ENCODE measurements at places on chromosomes 1 and 21.

DNA sequence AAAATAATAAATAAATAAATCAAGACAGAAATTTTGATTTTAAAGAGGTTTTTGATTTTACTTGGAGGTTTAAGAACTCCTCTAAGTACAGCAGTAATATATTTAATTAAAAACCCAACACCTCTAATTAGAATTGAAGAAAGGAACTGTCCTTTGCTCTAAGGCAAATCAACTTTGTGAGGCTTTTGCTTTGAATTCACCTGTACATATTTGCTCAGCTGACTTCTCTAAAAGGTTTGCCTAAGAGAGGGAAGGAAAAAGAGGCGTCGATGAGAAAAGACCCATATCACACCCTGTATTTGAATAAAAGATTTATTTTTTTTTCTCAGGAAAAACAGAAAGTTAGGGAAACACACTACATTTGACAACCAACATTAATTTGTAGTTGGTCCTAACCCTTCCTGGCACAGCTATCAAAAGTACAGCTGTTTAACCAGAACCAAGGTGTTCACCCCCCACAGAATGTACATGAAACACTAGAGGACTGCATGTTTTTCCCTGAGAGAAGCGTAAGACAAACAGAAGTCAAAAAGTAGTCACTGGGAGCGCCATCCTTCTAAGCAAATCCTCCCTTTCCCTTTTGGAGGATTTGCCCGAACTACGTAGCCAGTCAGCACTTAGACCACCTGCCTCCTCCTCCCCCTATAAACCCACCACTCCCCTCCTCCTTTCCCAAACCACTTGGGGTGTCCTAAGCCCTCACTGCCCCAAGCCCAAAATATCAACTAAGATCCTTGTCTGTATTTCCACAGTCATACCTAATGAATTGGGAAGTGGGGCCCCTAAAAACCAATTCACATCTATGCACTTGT lies 4.9 kb downstream of the MCL1 start:
- DNase-seq: no peak

DNA sequence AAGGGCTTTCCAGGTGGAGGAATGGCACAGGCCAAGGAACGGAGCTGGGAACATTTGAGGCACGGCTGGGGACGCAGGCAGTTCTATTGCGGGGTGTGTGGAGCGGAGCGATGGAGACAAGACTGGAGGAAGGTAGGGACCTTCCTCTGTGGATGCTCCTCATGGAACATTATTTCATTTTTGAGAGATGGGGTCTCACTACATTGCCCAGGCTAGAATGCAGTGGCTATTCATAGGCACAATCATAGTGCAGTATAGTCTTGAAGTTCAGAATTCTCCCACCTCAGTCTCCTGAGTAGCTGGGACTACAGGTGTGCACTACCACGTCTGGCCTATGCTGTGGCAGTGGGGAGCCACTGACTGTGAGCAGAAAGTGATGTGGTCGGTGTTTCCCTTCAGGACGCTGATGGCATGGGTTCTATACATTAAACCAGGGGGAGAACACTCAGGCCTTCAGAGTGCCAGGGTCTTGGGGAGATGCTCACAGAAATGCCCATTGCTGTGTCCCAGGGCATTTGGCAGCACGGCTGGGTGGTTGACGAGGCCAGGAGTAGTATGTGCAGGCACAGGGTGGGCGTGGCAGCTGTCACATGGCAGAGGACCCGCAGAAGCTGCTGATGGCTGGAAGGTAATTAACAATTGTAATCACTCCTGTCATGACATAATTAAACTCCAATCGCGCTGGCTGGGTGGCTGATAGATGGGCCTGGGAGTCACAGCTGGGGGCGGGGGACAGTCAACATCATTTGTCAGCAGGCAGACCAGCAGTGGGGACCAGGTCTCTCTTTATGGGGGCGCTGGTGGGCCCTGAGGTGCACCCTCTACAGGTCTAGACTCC lies 40.8 kb upstream of the ACOT11 start:
- DNase-seq: no peak

DNA sequence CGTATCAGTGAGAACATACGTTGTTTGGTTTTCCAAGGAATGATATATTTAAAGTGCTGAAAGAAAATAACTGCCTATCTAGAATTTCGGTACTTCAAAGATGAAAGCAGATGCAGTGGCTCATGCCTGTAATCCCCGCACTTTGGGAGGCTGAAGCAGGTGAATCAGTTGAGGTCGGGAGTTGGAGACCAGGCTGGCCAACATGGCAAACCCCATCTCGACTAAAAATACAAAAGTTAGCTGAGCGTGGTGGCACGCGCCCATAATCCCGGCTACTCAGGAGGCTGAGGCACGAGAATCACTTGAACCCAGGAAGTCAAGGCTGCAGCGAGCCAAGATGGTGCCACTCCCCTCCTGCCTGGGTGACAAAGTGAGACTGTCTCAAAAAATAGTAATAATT lies 16.4 kb downstream of the CD244 start:
- no peak for DNase-seq

DNA sequence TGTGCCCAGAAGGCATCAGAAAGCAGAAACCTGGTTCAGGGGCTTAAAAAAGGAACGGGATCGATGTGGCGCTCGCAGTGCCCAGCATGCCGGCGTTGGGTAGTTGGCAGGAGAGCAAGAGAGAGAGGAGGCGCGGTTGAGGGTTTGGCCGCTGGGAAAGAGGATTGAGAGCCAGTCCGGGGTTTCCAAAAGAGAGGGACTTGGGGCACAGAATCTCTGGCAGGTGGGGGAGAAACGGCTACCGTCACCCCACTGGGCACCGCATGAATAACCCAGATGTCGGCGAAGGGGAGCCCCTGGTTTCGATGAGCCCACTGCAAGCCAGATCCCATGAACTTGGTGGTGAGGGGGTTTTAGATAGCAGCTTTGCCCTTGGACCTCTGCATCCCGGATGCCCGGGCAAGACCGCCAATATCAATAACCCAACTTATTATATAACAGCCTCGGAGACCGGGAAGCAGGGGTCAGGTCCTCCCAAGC lies 60.4 kb upstream of the ACOT11 start:
- peak; percentile 66 for DNase-seq

DNA sequence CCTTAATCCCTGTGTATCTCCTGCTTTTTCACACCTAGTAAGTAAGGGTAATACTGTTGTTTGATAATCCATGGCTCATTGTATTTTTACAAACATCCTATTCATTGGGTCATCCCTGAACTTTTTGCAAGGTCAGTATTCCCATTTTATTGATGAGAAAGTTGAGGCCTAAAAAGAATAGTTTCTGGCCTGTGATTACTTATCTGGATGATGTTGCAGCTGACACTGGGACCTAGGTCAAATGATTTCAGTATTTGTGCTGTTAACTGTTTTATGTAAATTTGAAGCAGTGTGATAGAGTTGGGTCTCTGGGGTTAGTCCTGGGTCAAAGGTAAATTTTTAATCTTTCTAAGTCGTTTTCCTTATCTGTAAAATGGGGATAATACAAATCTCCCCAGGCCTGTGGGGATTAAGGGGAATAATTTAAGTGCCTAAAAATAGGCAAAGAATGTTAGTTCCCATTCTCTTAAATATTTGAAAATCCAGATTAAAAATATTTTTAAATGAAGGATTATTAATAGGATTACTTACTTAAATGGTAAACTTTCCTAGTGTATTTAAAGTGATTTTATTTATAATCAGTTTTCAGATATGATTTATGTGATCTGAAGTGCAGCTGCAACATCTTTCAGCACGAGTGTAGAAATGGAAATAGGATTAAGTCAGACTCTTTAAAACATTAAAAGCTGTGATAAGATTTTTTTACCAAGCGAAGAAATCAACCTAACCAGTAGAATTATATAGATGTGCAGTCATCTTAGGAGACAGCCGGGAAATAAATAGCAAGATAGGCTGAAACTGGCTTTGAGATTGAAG lies 4.3 kb downstream of the PPP2R5A start:
- no peak for DNase-seq

DNA sequence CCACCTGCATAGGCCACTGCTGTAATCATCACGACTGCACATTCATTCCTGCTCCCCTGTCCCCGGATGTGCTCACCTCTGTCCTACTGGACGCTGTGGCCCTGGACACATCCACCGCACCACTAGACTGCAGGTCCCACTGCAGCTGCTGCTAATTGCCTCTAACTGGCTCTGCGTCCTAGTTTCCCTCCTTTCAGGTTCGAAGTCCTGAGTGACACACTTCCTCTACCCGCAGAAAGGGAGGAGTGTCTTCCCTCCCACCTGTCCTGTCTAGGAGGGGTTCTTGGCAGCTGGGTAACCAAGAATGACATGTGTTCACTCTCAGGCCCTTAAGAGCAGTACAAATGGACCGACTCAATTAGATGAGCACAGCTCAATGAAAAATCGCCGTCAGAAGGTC lies 40.5 kb upstream of the ITPKB start:
- no peak for DNase-seq

DNA sequence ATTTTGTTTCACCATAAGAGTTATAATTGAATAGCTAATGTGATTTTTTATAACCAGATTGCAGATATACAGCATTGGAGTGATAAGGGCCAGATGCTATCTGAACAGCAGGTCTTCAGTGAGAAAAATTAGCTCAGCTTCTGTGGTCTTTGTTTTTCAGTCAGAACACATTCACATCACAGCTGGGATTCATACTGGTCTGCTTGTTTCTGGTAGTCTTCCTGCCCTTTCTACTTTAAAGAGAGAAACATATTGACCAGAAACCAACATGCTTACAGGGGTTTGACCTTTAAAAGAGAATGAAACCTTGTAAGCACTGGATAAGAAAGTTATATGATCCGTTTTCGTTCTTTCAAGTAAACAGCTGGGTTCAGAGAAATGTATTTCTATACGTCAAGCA lies 213.7 kb upstream of the TMPRSS15 start:
- no peak for DNase-seq

- DNase-seq: no peak
Measured at GRCh38 chr1:36855699-36856494, 178.4 kb downstream of the GRIK3 start.

- DNase-seq: no peak
Measured at GRCh38 chr1:22944346-22945055, 28.2 kb downstream of the LACTBL1 start.

GRCh38 chr1:2009101-2010053 lies 5.8 kb upstream of the CFAP74 start:
- DNase-seq: no peak

GRCh38 chr1:119141020-119141424 lies 569 bp upstream of the WARS2 start:
- peak; percentile 8 for DNase-seq

- DNase-seq: no peak
Measured at GRCh38 chr1:84430546-84430945, 32.3 kb downstream of the DNASE2B start.

DNA sequence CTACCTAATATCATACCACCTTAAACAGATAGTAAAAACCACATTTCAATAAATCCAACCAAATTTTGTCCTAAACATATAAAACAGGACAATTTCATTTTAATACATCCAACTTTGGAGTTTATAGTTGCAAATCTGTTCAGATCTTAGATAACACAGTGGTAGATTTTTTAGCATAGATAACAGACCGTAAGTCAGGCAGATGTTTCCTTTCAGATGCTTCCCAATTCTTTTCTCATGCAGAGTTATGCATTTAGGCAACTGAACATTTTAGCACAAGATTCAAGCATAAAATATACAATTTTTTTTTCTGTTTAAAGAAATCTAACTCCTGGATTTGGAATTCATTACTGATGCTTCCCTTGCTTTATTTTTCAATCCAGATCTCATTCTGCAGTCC lies 156.5 kb upstream of the ZNHIT6 start:
- no peak for DNase-seq

- DNase-seq: no peak
Measured at GRCh38 chr1:201061049-201061448, 37.5 kb upstream of the KIF21B start.

DNA sequence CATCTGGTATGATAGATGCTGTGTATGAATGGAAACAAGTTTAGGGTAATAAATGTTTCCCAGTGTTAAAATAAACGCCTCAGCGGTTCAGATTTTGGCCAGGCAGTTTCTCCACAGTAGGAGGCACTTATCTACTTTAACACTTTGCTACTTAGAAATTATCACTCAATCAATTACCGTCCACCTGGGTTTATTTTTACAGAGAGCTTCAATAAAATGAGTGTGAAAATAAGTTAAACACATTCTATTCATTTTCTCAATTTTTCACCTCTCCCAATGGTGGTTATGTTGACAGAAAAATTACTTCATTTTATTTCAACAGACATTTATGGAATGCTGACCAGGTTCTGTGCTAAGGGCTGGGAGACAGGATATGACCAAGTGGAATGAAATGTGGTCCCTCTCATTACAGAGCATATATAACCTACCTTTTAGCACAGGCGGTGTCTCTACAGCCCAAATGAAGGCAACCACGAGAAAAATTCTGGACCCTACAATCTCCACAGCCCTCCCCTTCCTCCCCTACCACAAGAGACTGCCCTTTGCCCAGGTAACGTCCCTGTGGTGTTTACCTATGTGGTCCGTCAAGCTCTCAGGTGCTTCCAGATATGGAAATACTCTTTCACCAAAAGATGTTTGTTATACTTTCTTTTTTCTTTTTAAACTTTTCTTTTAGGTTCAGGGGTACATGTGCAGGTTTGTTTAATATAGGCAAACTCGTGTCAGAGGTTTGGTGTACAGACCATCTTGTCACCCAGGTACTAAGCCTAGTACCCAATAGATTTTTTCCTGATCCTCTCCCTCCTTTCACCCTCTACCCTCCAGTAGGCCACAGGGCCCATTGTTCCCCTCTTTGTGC lies 105.5 kb downstream of the HLCS start:
- DNase-seq: no peak

GRCh38 chr21:46500224-46500861 lies 41.7 kb downstream of the DIP2A start:
- DNase-seq: no peak

GRCh38 chr1:116218922-116219321 lies 107.7 kb downstream of the MAB21L3 start:
- no peak for DNase-seq

GRCh38 chr1:64750875-64751274 lies 6.0 kb downstream of the RAVER2 start:
- no peak for DNase-seq

- no peak for DNase-seq
Measured at GRCh38 chr1:231601824-231602672, 24.5 kb upstream of the DISC1 start.

DNA sequence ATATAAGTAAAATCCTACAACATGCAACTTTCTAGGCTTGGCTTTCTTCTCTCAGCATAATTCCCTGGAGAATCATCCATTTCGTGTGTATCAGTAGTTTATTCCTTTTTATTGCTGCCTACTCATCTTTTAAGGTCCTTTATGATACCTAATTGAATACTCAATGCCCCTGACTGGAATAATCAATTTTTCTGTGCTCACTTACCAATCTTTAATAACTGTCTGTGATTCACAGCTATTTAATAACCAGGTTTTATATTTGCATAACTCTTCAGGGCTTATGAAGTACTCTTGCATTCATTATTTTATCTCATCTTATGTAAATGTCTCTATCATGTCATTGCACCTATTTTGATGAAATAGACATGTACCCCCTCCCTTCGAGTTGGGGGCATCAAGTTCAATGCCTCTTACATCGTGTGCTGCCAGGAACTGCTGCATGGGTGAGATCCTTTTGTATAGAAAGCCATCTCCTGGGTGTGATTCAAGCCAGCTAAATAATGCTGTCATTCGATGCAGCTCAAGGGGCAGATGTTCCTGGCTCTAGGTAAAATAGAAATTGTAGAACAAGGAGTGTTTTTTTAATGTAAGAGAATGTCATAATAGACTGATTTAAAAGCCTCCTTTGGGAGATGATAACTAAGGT lies 222.7 kb downstream of the SLC35F3 start:
- no peak for DNase-seq

- DNase-seq: no peak
Measured at GRCh38 chr1:76153841-76154205, 79.3 kb downstream of the ST6GALNAC3 start.

GRCh38 chr1:232292818-232293217 lies 337.1 kb downstream of the SIPA1L2 start:
- no peak for DNase-seq

All from Ammon's horn (tissue), 1 donor.